ENCODE measurements at places on chromosomes 1 and 21.

GRCh38 chr21:15164678-15165303 is 100.0 kb upstream of the NRIP1 start:
- DNase-seq, result no peak

DNA sequence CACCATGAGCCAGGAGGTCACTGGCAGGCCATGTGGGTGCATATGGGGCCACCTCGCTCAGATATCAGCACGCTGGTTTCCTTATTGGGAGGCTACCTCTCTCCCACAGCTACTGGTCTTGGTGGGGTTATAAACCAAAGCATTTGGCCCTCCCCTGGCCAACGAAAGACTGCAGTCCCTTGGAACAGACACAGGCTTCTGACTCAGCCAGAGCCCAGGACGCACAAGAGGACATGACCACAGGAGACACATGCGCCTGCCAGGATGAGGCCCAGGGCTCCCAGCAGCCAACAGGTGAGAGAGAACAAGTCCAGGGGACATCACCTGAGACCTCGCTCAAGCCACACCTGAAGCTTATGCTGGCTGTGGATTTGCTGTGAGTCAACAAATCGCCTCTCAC is 13.8 kb downstream of the NPHP4 start:
- DNase-seq, result no peak

DNA sequence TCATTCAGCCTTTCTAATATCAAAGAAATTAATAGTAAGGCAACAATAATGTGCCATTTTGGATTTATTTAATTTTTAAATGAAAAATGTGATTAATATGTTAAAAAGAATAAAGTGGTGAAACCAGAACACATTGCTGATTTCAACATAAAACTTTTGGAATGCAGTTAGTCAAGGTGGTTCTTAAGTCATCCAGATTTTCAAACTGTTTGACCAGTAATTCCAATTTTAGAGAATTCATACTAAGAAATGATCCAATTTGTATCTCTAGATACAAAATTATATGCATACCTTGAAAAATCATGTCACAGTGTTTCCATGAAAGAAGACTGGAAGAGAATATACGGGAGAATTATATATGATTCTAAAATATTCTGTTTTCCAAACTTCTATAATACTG is 54.2 kb upstream of the MCOLN3 start:
- no peak for DNase-seq

- no peak for DNase-seq
Observed at GRCh38 chr1:34885405-34886247, 26.1 kb upstream of the SMIM12 start.

GRCh38 chr1:4408380-4408779 is 246.0 kb upstream of the AJAP1 start:
- DNase-seq, result no peak

- no peak for DNase-seq
Observed at GRCh38 chr1:198747127-198747526, 108.3 kb downstream of the PTPRC start.

GRCh38 chr1:110643879-110644472 is 30.8 kb downstream of the KCNA3 start:
- no peak for DNase-seq

DNA sequence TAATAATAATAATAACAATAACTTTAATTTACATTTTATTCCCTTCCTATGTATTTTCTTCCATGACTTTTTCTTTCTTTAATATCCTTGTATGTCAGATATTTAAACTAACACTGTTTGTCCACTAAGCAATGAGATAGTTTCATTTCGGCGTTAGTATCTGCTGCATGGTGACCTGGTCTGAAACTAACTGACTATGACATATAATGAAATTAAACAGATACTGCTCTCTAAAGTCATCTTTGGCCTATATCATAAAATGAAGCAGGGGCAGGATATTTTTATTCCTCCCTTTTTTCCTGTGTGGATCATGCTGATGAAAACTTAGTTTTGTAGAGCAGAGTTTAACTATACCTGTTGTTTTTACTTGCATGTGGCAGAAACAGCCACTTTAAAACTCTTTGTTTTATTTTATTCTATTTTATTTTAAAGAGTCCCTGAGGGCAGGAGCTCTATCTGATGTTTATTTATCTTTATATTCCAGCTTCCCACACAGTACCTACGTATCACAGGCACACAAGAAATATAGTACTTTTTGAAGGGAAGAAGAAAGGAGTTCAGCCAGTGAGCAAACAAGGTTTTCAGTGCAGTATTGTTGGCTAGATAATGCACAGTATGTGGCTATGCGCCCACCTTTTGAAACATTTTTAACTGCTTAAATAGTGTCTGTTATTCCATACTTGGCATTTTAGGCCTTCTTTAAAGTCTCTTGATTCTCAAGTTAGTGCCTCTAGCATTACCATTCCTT is 165.6 kb downstream of the PHTF1 start:
- no peak for DNase-seq

DNA sequence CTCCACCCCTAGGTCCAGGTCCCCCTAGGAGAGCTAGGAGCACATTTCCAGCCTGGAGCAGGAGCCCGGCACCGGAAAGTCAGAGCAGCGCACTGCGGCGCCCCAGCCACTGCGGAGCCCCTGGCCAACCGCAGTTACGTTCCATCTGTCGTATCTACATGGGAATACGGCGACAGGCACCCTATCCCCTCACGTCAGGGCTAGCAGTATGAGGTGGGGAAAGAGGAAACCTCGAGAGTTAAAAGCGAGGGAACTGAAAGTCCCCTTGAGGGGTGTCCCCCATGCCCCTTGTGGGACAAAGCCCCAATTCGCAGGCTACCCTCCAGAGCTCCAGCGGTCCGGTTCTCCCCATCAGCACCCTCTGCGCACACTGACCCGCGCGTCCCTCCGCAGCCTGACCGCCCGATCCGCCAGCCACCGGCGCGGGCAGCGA is 995 bp downstream of the COLGALT2 start:
- no peak for DNase-seq

DNA sequence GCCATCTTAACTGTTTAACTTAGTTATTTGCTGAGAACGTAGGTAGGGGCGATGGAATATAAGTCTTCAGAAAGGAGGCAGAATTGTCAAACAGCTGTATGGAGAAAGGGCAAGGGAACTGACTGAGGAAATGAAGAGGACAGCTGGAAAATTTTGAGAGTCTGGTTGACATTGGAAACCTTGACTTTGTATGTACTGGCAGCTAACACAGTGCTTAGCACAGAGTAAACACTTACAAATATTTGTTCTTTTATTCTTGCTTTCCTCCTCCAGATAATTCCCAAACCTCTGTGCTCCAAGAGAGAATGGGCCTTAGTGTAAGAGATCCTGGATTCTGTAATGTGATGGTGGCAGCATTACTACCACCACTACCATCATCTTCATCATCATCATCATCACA is 91.3 kb downstream of the ZSCAN20 start:
- DNase-seq, result no peak

DNA sequence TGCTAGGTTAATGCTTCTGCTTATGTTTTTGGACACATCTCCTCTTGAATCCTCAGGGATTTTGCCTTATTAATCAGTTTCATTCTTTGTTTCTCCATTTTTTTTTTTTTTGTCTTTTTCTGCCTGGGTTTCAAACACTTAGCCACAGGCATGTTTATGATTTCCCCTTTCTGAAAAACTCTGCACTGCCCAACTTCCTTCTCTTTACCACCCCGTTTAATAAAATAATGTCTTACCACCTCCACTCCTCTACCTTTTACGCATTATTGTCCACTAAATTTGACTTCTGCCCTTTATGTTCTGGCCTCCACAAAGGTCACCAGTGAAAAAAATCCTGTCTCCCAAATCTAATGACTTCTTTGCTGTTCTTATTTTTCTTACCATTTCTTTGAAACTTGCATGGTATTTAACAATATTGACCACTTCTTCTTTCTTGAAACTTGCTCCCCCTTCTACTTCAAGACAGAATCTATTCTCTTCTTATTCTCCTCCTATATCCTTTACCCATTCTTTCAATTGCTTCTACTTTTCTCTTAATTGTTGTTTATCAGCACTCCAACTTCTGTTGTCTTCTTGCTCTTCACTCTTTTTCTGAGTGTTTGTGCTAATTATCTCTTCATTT is 150.3 kb downstream of the TNFSF18 start:
- no peak for DNase-seq

DNA sequence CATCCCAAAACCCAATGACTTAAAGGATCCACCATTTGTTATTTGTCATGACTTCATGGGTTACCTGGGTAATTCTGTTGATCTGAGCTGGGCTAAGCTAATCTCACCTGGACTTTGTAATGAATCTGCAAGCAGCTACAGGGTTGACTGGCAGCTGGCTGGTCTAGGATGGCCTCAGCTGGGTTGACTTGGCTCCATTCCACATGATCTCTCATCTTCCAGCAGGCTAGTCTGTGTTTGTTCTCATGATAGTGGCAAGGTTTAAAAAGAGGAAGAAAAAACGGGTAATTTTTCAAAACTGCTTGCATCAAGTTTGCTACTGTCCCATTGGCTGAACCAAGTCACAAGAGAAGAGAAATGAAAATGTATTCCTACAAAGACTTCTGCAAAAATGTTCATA is 24.8 kb upstream of the ZMYM4 start:
- DNase-seq, result no peak

DNA sequence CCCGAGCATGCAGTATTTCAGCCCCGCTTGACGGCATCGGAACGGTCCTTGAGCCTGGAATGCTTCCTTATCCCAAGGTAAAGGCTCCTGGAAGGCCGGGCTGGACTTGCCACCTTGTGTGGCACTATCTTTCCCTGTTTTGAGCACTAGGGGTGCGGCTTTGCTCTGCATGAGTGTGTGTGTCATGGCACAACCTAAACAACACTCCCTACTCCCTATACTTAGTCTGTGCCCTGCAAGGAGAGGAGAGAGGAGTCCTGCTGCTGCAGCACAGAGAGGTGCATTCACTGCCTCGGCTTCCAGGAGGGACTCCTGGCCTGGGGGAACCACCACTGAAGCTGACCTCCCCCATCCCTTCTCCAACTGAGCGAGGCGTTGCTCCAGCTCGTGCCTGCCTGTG is 60.4 kb upstream of the BACE2 start:
- no peak for DNase-seq

DNA sequence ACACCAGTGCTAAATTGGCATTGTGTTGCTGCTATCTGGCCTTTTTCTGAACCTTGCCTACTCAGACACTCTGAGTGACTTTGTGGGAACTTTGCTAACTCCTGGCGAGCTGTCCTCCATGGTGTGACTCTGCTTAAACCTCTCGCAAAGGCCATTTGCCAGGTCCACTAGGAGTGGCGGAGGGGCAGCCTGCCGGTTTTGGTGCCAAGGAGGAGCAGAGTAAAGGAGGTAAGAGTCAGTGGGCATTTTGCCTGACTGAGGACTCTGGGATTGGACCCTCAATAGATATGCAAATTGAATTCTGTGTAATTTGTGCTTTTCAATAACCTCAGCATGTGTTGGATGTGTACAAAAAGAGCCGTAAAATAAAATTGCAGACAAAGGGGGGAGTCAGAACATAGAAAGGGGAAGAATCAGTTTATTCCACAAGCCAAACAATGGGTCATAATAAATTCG is 386.6 kb upstream of the NFIA start:
- no peak for DNase-seq

DNA sequence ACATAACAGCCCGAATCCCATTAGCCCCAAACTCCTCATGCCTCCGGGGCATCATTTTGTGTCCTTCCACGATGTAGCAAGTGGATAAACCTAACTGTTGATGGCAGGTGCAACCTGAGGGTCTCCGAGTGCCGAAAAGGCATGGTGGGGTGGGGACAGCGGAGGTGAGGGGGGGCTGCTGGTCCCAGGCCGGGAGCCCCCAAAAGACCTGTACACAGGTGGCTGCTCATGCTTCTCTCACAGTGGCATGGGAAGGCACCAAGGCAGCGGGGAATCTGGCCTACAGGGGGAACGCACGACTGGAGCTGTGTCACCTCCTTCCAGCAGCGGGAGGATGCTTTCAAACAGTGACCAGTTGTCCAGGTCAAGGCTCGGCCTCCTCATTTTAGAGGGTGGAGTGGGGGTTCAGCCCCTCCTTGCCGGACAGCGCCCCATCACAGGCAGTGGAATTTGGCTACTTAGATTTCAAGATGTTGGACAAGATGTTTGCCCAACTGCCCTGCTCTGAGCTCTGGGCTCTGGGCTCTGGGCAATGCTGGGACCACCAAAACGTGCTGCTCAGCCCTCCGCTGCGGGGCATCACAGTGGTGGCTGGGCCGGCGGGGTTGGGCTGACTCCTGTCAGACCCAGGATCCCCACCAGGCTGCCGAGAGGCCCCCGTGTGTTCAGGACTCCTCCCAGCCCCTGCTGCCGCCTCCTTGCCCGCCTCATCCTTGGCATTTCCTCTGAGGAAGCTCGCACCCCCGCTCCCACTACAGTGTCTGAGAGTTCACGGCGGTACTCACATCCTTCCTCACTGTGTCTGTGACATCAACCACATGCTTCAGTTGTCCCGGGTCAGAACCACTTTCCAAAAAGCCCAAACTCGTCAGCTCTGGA is 7.6 kb downstream of the DNMT3L start:
- DNase-seq, result no peak

- DNase-seq, result no peak
Observed at GRCh38 chr1:205774198-205775014, 876 bp downstream of the RAB29 start.

GRCh38 chr1:10623686-10624145 is 149.0 kb downstream of the PEX14 start:
- DNase-seq, result no peak

GRCh38 chr21:34266351-34266750 is 97.5 kb upstream of the KCNE2 start:
- DNase-seq, result no peak

- DNase-seq, result no peak
Observed at GRCh38 chr1:110779636-110780035, 93.3 kb upstream of the CD53 start.

GRCh38 chr1:10625076-10625475 is 150.3 kb downstream of the PEX14 start:
- DNase-seq, result no peak

DNA sequence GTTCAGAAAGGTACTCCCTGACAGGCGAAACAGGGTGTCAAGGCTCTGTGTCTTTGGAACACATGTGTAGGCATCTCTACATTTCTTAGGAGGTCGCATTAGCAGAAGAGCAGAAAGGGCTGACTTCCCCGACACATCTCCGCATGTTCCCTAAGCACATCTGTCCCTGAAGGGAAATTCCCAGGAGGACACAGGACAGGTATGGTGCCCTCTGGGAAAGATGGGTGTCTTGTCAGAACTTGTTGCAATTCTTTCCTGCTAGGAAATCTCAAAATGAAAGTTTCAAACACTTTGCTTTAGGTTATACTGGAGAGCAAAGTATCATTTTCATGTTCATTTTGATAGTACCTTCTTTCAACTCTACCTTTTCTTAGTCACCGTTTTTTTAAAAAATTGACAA is 2.0 kb downstream of the DSCAM start:
- no peak for DNase-seq

GRCh38 chr1:2175681-2176454 is 18.7 kb downstream of the FAAP20 start:
- DNase-seq, result no peak

DNA sequence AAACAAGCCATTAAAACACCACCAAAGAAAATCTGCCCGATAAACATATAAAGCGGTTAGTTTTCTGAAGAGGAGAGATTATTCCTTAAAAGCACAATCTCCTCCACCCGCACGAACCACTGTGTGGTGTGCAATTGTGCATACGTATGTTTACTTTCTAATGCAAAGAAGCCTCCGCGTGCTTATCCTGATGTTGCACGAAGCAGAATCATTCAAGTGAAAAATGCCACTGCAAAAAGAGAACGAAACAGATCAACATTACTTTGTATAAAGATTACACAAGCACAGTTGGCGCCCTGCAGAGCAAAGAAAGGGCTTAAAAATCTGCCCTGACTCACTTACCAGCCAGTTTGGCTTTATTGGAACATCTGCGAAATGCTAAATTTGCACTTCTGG is 166.8 kb downstream of the ZNF281 start:
- peak; percentile 58 for DNase-seq
